ENCODE measurements at places on chromosomes 5 and 9.

- DNase-seq: no peak
Measured at GRCh38 chr9:97880336-97880735, 27.3 kb downstream of the FOXE1 start.

DNA sequence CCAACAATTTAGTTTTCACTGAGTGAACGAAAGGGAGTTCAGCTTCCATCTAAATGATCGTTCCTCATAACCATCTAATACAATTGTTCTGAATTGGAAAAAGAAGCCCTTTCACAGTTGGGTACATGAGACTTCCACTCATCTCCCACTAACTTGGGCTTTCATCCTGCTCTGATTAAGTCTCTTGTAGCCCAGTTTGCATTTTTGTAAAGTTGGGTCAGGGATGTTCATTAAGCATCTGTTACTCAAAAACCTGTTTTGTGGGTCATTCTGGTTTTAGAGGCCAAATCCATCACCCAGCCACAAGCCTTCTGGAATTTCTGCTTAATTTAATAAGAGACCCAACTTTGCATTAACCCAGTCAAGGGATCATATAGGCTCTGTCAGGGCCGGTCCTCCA, 385.3 kb downstream of the BNC2 start:
- DNase-seq: no peak

DNA sequence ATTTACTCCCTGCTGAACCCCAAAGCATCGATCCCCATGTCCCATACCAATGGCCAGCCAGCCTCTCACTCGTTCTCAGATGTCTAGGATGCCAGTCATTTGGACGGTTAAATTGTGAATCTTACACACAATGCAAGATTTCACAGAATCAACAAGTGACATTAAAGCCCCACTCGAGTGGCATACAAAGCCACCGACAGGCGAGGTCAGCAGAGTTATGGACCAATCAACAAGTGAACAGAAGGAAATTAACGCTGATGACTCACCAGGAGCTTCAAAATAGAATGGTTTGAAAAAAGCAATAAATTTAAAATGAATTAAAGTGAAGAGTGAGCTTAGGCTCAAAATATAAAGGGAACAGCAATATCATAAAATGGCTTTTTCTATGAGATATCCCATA, 8.2 kb upstream of the RUFY1 start:
- no peak for DNase-seq

DNA sequence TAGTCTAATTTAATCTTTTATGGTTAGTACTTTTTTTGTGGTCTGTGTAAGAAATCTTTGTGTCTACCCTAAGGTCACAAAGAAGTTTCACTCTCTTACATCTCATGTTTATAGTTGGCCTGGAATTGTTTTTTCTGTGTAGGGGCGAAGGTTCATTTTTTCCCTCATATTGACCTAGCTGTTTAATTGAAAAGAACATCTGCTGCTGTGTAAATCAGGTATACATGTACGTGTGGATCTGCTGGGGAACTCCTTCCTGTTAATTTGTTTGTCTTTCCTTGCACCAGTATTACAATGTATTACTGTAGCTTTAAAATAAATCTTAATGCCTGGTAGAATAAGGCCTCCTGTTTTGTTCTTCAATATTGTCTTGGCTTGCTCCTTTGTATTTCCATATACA, 37.8 kb downstream of the EXOSC2 start:
- DNase-seq: no peak

DNA sequence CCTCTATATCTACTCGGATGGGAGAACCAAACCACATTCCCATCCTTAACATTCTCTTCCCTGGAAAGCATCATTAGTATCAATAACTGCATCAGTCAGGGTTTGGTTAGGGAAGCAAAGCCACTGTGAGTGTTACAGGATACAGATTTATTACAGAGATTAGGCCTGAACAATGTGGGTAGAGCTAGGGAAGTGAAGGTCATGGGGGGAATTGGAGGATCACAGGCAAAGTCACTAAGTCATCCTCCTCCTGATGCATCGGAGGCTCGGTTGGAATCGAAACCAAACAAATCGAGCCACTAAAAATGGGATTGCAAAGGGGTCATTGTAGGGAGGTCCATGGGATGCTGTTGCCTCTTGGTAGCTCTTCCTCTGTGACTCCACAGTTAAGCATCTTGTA, 61.8 kb upstream of the ZBTB43 start:
- no peak for DNase-seq

DNA sequence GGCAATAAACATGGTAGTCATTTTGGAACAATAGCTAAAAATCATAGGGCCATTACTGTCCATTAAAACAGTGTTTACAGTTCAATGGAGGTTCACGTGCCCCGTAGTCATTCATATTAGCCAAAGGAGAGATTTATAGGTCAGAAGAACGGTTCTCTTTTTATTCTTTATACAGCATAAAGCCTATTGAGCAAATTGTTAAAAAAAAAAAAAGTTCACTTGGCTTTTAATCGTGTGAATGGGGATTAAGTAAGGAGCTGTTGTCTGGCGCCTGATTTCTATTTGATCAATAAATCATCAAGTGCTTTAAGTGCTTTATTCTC, 69.1 kb upstream of the TBCA start:
- no peak for DNase-seq

- no peak for DNase-seq
Measured at GRCh38 chr5:5490774-5491347, 68.4 kb downstream of the ICE1 start.

- DNase-seq: no peak
Measured at GRCh38 chr9:77531400-77531799, 116.7 kb downstream of the GNA14 start.

DNA sequence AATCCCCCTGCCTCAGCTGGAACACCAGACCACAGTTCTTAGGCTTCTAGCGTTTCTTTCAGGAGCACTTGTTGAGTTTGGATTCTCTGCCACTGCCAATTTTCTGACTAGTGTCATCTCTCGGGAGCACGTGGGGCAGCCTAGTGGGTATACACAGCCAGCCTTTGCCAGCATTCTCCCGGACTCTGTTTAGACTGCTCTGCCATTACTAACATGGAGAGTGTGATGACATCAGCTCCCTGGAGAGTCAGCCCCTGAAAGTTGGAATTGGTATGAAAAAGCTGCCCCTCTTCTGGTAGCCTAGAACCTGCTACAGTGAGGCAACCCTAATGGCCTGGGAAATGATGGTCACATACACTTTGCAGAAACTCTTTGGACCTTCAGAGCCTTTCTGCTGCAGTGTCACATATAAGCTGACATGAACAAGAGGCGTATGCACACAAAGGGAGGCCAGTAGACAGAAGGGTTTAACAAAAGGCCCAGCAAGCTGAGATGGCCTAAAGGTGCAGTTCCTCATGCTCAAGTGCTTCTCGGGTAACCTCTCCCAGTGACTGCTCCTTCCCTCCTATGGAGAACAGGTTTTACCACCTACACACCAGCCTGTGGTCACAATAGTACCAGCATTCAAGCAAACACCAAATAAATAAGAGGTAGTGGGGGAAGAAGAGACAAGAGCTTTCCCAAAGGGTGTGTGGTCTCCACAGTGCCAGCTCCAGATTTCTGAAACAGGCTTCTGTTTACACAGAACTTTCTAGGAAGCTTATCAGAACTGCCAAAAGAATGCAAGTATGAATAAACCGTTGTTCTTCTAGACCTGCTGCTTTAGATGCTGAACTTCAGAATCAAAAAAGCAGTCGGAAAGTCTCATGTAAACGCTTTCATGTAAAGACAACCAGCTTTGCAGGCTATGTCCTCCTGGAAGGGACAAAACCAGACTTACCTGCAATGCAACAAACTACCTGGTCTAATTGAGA, 16.5 kb downstream of the SPACA9 start:
- DNase-seq: no peak

- no peak for DNase-seq
Measured at GRCh38 chr5:1930880-1931603, 48.3 kb upstream of the IRX4 start.

- DNase-seq: no peak
Measured at GRCh38 chr5:126872561-126873354, 95.8 kb downstream of the LMNB1 start.

DNA sequence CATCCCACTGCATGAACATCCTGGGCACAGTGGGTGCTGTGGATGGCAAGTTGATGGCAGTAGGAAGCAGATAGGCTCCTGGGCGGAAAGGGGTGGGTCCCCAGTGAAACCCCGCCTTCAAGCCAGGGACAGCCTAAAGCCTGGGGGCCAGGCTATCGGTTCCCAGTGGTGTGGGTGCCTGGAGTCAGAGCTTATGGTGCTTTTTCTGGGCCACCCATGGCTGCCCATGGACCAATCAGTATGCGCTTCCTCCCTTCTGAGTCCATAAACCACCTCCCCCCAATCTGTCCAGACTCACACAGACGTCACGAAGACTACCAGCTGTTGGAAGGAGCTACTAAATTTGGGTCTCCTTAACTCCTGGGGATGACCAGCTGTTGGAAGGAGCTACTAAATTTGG, 17.5 kb upstream of the ECPAS start:
- DNase-seq: no peak

GRCh38 chr9:76528642-76529190, 69.7 kb downstream of the GCNT1 start:
- DNase-seq: no peak

DNA sequence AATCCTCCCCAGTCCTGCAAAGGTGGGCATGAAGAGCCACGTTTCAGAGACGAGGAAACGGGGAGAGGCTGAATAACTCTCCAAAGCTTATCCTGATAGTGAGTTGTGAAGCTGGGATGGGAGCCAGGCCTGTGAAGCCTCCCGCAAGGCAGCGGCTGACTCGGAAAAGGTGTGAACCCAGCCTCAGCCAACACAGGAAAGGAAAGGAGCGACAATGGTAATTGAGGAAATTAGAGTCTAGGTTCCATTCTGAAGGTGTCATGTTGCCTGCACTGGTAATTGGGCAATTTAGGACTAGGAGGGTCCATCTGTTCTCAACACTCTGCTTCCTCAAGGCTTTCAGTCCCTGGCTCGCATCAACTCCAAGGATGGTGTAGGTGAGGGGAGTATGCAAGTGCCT, 83.4 kb downstream of the LIFR start:
- DNase-seq: no peak

DNA sequence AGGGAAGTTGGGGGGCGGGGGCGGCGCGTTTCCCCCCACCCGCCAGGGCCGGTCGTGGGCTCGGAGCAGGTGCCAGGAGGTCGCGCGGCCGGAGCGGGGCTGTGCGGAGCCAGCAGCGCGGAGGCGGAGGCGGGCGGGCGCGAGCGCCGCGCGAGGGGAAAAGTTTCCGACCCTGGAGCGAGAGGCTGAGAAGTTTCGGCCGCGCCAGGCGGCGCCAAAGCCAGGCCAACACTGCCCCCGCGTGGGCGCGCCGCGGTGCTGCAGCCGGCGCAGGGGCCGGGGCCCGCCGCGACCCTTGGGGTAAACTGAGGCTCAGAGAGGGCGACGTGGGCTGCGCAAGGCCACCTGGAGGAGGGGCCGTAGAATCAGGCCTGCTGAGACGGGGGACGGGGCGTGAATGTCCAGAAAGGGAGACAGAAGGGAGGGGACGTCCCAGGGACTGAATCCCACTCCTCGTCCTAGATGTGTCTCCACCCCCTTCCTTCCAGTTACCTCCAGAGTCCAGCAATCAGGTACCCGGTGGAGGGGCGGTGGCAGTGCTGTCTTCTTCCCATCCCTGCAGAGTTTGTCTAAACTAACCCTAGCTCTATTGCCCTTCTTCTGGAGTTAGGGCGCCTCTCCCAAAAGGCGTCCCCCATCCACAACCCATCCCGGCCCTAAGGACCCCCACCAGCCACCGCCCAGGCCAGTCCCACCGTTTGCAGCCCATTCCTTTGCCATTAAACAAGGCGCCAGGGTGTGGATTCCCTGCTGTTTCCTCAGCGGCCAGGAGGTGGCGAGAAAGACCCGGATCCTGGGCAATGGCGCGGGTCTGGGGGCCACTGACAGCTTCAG, 10.2 kb downstream of the C9orf50 start:
- DNase-seq: peak; percentile 66

- no peak for DNase-seq
Measured at GRCh38 chr9:108703429-108703828, 152.4 kb downstream of the ACTL7B start.

DNA sequence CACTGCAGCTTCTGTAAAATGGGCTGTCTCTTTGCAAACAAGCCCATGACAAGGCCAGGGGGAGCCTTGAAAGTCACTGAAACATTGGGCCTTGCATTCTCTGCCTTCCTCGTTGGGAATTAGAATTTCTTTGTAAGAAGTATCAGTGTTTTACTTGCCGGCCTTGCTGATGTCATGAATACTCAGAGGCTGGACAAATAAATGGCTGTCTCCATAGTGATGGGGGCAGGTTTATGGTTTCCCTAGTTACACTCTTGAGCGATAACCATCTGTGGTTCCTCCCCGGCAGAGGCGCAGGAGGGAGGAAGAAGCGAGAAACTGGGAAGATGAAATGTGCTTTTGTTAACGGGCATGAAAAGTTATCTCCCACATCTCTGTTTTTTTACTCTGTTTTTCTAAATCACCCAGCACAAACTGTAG, 272.7 kb upstream of the PANK3 start:
- no peak for DNase-seq

DNA sequence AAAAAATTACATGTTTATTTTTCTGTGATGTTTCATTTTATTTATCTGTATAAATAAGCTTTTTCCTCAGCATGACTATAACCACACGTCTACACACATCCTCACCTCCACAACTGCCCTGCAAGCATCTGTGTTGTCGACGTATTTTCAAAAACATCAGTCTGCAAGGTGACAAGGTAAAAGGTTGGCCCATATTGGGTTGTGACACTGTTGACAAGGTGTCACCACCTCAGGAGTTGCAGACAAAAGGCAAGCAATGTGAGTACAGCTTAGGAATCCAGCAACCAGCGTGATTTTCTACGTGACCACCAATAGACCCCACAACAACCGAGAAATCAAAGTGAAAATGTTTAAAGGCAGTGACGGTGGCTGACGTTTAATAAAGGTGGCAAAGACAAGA, 187.6 kb downstream of the PARP8 start:
- no peak for DNase-seq

DNA sequence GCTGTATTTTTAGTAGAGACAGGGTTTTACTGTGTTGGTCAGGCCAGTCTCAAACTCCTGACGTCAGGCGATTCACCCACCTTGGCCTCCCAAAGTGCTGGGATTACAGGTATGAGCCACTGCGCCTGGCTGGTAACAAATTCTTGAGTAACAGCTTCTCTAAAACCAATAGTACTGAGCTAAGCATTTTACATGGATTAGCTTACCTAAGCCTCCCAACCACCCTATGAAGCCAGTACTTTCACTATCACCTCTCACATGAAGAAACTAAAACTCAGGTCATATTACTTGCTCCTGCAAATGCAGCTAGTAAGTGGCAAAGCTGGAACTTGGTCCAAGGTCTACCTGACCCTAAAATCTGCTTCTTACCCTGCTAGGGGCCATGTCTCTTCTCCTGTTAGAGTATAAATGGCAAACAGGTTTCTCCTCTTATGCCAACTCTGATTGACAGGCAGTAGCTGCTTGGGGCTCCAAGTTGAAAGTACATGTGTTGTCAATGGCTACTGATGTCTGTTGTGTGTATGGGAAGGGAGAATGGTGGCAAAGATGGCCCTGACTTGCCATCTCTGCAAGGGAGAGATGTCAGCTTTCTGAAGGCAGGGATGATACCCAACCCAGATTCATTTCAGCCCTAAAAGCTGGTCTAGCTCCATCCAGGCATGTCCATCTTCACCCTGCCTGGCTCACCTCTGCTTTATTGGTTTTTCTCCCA, 4.0 kb downstream of the PHF19 start:
- DNase-seq: no peak
